ENCODE measurements at places on chromosomes 12 and 14.

DNA sequence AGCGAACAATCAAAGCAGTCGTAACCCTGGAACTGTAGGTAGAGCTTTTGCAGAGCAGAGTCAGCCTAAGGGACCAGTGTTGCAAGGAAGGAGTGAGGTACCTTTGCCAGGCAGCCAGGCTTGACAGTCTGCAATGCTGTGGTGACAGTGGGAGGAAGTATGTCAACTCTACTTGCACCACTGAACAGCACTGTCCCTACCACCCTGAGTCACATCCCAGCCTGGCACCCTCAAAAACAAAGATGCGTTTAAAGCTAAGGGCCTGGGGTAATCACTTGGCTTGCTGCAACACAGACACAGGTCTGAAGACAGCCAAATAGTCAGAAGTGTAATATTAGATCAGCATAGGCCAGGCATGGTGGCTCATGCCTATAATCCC, 141.9 kb downstream of the DPF3 start:
- no peak for DNase-seq

DNA sequence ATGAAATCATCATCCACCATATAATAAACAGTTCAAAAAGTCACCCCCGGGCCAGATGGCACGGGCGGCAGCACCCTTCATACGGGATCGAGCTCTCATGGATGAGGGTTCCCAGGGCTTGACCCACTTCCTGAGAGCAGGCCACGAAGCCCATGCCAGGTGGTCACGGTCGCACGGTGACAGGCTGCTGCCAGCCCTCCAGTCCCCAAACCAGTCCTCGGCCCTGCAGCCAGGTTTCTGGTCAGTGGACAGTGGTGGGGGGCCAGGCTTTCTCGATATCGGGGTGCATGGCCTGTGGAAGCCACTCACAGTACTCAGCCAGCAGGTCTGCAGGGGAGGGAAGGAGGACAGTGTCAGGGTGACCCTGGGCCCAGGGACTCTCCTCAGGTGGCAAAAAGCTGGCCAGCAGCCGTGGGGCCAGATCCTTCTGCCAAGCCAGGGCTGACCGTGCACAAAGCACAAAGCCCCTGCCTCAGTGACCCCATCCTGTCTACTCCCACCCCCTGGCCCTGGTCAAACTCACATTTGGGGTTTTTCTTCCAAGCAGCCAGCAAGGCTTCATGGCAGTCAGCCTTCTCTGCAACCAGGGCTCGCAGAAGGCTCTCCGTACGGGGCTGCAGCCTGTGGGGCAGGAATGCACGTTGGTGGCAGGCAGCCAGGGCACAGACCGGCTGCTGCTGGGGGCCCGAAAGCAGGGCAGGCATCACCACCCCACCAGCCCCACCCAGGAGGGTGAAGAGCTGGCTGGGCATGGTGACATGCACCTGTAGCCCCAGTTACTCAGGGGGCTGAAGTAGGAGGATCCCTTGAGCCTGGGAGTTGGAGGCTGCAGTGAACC, 33.3 kb upstream of the UBC start:
- DNase-seq, result no peak

DNA sequence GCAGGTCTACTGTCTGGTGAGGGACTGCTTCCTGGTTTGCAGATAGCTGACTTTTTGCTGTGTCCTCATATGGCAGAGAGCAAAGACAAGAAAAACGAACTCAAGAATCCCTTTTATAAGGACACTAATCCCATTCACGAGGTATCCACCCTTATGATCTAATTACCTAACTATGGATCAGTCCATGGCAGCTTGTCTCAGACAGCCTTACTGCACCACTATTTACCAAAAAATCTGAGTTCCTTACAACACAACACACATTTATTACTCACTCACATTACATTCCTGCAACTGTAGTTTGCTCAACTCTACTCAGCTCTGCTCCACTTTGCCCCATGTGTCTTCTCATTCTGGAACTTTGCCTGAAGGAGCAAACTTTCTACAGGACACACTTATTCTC, 10.1 kb upstream of the SLC6A15 start:
- no peak for DNase-seq

DNA sequence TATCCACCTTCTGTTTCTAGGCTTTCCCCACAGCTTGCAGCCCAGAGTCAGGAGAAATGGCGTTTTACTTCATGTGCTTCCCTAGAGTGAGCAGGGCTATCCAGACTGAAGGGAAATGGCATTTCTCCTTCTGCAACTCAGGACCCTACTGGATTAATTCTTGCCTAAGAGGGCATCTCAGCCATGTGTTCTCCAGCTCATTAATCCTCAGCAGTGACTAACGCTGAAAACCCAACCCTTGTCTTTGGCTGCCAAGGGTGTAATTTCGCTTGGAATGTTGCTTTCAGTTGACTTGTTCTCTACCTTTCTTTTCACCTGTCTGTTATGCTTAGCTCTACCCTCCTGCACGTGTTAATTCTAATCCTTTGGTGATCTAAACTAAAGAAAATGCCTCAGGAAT, 21.0 kb upstream of the EMP1 start:
- no peak for DNase-seq

GRCh38 chr12:82097877-82098276, 260.3 kb downstream of the CCDC59 start:
- DNase-seq, result no peak

DNA sequence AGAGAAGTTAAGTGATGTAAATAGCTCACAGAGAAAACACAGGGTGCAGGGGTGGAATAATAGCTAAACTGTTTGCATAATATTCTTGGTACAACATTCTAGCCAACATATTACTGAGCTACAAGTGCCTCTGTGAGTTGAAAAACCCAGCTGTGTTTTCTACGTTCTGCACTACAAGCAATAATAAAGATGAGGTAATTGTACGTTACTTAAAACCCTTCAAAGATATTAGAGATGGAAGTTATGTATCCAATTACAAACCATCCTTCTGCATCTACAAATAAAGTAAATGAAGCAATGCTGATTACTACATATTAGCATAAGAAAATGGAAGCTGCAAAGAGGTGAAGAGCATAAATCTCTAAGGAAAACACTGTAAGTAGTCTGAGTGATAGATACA, 271.4 kb downstream of the SSPN start:
- no peak for DNase-seq

DNA sequence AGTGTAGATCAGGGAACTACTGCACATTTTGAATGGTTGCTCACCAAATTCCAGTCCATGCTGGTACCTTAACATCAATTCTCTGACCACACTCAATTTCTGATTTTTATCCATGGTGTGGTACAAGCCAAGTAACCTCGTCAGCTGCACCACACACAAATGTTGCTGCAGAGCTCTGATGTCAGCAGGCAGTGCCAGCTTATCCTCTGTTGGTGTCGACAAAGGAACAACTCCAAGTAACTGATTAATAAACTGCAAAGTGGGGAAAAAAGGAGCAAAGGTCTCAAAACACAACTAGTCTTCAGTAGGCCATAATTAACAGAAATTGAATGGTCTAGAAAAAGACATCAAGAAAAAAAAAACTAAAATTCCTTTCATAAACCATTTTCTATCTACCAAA, 47.4 kb downstream of the NAA25 start:
- DNase-seq, result no peak

DNA sequence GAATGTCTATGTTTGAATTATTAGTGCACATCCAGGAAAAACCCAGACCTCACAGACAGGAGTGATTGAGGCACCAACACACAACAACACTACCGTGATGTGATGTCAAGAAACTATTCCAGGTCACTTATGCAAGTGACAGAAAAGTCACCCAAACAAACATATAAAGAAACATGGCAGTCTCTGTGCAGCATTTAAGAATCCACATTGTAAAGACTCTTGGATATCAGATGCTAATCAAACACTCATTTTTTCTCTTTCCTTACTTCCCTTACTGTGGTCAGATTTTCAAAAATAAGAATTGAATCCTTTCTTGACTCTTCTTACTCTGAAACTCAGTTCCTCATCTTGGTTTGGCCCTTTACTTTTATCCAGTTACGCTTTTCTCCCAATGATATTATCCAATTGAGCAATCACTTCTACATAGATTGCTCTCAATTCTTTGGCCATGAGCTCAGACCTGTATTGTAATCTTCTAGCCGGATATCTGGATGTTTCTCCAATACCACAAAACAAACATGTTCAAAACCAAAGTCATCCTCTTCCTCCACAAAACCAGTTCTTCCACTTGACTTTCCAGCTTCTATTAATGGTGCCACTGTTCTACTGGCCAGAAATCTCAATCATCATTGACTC, 115.4 kb downstream of the DUSP6 start:
- DNase-seq, result no peak

DNA sequence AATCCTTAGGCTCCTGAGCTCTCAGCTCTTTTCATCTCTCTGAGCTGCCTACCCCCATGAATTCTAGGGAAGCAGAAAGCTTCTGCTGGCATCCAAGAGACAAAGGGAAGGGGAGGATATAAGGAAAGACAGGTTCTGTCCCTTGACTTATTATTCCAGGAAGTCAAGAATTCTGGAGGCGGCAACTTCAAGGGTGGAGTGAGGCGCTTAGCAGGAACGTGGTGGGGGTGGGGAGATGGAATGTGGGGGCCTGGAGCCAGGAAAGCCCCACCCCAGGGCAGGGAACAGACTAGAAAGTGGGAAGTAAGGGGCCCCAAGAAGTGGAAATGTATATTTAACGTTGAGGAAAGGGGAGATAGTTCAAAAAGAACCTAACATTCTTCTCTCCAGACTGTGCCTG, 1.4 kb downstream of the CALCOCO1 start:
- no peak for DNase-seq
